ENCODE measurements at places on chromosomes 13 and 19.

- no peak for DNase-seq
Measured at GRCh38 chr13:92719868-92720267, 506.7 kb upstream of the GPC6 start.

DNA sequence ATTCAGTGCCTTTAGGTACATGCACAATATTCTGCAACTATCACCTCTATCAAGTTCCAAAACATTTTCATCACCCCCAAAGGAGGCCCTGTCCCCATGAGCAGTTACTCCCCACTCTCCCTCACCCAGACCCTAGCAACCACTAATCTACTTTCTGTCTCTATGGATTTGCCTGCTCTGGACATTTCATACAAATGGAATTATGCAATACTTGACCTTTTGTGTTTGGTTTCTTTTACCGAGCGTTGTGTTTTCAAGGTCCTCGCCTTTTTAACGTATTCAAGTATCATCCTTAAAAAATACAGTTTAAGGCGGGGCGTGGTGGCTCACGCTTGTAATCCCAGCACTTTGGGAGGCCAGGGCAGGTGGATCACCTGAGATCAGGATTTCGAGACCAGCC is 159.7 kb downstream of the IER2 start:
- no peak for DNase-seq

DNA sequence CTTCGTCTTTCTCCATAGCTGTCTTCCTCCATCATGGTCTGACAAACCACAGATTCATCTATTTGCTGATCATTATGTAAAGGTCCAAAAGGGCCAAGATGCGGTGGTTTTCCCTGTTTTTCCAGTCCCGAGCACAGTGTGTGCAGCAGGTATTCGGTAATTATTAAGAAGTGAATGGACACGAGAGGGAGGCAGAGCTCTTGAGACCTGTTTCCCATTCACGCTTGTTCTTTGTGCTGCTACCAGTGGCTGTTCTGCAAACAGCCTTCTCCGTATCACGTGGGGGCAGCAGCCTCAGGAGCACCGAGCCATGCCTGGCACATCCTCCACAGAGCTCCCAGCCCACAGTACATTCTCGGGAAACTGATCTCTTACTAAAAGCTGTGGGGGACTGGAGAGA is 50.3 kb downstream of the CCDC70 start:
- DNase-seq = no peak

GRCh38 chr19:18340190-18340989 is at the start of gene PGPEP1:
Gene PGPEP1, plus strand, starts transcription at chr19:18340598. Its CDS starts 84 bp downstream, at chr19:18340682.
- DNase-seq = peak; percentile 81

DNA sequence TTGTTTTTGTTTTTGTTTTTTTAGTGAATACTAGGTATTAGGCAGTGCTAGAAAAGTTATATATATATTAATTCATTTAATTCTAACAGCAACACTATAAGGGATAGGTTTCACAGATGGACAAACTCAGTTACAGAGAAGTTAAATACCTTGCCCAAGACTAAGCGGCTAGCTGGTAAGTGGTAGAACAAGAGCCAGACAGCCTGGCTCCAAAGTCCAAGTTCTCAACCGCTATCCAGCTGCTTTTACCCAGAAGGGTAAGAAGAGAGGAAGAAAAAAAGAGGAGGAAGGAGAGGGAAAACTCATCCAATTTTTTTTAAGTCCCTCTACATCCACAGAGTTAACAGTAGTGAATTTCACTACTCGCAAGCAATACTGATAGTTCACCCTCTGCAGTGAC is 217.0 kb downstream of the SPRY2 start:
- DNase-seq = no peak

Data from nephron progenitor cell (in vitro differentiated cells).